ENCODE measurements at places on chromosomes 5 and 9.

DNA sequence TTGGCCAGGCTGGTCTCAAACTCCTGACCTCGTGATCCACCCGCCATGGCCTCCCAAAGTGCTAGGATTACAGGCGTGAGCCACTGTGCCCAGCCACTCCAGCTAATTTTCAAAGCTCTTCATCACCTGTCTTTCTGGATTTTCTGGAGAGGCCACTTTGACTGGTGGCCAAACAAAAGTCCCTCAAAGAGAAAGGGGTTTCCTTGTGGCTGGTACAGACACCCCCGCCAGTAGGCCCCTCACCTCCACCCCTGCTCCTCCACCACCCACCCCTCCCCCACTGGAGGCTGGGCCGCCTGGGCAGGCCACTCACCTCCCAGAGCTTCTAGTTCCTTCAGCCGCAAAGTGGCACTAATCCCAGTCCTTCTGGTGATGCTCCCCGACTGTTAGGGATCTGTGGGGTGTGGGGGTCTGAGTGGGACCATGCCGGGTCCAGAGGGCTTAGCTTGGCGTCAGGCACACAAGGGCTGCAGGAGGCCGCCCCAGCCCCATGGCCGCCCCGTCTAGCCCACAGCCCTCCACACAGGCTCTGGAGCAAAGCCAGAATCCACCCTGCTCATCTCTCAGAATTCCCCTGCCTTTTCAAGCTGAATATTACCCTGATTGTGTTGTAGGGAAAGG, 182.0 kb upstream of the IER5L start:
- no peak for DNase-seq

- DNase-seq: no peak
These were observed 189.1 kb upstream of the ADRA1B start for GRCh38 chr5:159727167-159727566.

DNA sequence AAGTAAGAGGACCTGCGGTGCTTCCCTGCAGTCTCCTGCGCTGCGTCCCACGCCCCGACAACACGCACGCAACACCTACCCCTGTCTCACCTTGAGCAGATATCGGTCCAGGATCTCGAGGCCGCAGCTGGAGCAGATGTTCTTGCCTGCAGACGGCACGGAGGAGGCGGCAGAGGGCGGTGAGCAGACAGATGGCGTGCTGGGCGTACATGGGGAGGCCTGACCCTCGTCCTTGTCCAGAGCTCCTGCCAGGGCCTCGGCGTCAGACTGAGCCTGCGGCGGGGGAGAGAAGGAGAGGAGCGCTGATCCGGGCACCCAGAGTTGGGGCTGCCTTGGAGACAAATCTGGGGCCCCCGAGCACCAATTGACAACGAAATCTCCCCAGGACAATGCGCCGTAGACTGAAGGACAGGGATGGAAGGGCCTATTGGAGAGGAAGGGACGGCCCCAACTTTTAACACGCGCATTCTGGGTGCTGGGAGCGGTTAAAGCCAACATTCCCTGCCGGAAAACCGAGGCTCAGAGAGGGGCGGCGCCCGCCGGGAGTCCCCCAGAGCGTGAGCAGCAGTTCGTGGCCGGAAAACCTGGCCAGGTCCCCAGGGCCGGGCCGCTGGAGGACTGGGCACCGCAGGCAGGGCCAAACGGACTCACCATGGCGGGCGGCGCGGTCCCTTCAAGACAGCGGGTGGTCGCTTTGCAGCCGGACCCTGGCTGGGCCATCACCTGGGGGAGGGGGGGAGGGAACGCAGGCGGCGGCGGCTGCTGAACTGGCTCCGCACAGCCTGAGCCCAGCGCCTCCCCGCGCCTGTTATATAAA, 1.8 kb downstream of the LHX6 start:
- DNase-seq: no peak

DNA sequence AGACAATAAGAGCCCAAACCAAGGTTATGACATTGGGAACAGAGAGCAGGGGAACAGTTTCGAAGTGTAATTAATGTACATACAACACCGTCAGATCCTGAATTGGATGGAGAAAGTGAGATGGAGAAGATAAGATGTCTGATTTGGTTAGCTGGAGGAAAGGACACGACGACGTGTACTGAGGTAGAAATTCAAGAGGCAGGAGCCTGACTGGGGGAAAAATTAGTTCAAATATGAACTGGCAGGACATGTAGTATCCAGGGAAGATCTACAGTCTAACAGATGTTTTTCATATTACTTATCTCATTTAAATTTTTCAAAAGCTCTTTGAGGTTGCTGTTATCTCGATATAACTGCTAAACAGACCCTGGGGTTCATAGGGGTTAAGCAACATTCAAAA, 114.7 kb downstream of the TMEM232 start:
- DNase-seq: no peak

DNA sequence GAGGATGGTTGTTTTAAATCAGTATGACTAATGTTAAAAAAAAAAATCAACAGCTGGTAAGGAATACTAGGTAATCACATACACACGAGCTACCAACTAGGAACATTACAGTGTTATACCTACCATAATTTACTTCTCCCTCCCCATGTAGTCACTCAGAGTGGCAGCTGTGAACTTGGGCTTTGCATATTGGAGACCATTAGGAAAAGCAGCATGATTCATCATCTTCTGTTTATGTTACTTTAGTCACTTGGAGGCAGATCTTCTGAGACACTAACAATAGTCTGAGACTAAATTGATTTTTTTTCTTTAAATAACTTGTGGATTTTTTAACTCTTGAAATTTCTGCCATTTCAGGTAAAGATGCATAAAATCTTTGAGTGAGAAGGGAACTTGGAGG, 141.5 kb upstream of the NR4A3 start:
- DNase-seq: no peak

DNA sequence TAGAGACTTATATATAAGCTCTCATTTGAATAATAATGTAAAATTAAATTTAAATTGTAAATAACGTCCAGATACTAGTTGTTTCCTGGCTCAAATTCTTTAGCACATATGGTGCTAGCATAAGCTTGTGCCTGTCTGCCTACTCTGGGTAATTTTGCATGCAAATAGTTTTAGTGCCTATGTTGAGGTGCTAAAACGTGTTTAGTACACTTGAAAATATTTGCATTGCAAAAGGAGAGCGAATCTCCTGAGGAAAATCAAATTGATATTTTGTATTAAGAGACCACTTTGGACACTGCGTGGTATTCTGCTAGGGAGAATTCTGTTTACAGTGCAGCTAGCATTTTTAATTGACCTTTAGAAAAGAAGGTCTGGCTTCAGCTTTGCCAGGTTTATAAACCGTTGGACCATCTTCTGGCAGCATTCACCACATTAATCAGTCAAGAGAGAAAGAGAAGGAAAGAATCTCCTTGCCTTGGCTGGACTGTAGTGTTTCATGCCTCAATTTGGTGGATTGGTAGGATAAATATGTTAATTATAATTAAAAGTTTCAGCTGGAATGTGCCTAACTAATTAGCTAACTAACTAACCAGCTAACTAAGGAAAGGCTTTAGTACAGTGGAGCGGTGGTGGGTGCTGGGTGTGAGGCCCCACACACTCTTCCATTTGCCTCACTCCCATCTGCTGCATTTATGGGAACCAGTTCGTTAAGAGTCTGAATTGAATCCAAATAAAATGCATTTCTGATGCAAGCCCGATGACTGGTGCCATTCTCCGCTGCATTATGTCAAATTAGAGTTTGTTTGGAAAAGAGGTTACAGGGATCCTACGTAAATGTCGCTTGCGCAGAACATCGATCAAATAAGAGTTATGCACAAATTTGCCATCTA, 150.1 kb upstream of the MPDZ start:
- no peak for DNase-seq

GRCh38 chr9:107731115-107731762, 241.7 kb upstream of the KLF4 start:
- DNase-seq: no peak

- DNase-seq: no peak
These were observed 506.9 kb downstream of the RAB3C start for GRCh38 chr5:59089767-59090166.

GRCh38 chr9:136138566-136138965, 19.9 kb upstream of the TMEM250 start:
- no peak for DNase-seq

DNA sequence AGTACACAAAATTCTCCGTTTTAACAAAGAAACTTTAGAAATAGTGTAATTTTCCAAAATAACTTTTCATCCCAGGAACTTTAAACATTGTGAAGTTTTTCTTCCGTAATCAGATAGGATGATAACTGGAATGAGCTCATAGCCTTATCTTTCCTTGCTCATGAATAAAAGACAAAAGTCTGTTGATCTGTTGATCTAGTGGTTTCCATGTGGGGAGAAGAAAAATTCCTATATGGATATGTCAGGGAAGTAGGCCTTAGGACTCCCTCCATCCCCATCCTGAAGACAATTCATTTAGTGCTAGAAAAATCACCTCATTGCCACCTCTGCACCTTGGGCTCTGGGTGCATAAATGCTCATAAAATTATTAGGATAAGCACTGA, 266.6 kb downstream of the SMARCA2 start:
- DNase-seq: no peak
